Activated CD4-positive, alpha-beta T cell treated with anti-CD3 and anti-CD28 coated beads, Interleukin-2, amount 50 U/mL, for 16 hours (primary cell): ENCODE measurements at places on chromosomes 3 and 15.

- no peak for DNase-seq
Measured at GRCh38 chr15:81263477-81263876, 60.5 kb downstream of the STARD5 start.

DNA sequence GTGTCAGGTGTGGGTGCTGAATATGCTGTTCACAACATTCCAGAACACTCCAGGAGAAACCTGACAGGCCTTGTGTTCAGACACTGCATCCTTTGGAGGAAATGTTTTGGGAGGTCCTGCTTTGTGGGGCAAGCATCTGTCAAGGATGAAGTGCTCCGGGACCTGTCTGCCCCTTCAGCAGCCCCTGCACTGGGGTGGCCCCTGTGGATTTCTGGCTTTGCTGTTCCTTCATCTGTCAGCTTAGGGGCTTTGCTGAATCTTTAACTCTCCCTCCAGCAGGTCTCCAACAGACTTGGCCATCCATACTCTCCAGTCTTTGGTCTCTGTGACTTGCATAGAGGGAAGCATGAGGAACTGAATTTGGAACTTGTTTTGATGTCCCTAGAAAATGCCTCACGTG is 3.1 kb downstream of the PRR23E start:
- no peak for DNase-seq

- no peak for DNase-seq
Measured at GRCh38 chr15:38531509-38531908, 33.1 kb downstream of the RASGRP1 start.

DNA sequence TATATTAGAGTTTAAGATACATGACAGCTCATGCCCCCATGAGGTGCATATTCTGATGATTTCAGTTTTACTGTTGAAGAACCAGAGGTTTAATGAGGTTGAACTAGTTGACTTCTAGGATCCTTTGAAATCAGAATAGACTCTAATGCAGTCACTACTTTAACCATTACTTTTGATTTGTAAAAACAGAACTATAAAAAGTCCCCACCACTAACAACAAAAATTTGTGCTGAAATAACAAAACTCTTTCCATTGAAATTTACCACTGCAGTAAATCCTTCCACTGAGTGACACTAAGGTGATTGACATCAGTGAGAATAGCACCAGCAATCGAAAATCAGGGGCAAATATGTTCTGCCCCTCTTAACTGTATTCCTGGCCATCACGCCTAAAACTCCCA is 214.1 kb downstream of the SHQ1 start:
- peak; percentile 78 for DNase-seq

DNA sequence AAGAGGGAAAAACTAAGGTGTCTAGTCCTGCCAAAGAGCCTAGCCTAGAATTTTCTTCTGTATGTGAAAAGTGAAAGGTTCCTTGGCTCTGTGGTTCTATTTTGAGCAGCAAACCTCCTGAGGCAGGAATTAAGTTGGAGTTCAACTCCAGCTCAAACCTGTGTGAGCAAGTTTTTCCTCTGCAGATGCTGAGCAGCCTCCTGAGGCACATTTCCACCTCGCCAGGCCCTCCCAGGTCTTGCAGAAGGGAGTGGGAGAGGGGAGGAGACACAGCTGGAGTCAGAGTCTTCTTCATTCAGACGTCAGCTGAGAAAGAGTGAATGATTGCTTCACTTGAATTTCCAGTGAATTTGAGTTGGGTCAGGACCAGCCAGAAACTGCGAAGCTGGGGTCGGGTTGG is 69.5 kb upstream of the ETV5 start:
- DNase-seq, result no peak

DNA sequence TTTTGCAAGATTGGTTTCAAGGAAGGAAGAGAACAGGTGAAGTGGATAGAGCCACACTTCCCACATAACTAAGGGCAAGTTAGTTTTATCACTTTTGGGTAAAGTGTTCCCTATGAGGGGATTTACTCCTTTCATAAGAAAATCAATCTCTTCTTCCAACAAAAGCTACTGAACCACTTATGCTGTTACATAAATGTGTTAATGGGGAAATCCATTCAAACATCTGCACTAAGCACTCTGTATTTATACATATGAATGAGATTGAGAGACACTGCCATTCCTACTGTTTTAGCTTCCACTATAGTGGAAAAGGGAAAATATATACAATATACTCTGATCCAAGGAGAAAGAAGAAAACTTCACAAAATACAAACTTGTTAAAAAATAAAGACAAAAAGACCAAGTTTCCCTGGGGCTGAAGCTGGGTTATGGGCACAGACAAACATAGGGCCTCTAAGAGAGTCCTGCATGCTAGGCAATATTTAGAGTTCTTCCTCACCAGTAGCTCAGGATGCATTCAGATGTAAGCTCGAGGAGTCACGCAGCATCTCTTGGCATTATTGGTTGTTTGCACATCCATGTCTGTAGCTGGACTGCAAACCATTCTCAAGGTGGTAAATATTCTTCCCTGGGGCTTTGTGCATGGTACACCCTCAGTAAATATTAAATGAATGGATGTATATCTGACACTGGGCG is 454.2 kb downstream of the FGF12 start:
- DNase-seq, result no peak

DNA sequence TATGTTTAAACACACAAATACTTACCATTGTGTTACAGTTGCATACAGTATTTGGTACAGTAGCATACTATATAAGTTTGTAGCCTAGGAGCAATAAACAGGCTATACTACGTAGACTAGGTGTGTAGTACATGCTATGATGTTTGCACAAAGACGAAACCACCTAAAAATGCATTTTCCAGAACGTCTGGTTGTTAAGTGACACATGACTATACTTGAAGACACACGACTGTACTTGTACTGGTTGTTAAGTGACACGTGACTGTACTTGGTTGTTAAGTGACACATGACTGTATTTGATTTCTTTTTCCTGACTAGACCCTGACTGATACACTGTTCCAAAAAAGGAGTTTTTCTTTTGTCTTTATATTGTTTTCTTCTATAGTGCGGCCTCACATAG is 34.1 kb downstream of the RAB8B start:
- DNase-seq, result no peak

DNA sequence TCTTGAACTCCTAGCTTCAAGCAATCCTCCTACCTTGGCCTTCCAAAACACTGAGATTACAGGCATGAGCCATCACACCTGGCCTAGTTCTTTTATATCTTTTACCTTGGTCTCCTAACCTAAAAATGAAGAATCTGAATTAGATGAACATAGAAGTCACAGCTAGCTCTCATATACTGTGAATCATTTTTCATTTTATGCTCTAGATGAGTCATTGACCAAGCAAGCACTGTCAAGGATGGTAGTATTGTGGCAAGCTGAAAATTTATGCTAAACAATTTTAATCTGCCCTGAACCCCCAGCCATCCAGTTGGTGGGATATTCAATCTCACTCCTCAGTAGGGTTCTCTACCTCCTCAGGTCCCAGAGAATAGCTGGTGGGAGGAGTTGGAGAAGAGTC is 48.3 kb upstream of the DNAJC13 start:
- no peak for DNase-seq

GRCh38 chr3:12194669-12195161 is 36.0 kb upstream of the TIMP4 start:
- peak; percentile 78 for DNase-seq

DNA sequence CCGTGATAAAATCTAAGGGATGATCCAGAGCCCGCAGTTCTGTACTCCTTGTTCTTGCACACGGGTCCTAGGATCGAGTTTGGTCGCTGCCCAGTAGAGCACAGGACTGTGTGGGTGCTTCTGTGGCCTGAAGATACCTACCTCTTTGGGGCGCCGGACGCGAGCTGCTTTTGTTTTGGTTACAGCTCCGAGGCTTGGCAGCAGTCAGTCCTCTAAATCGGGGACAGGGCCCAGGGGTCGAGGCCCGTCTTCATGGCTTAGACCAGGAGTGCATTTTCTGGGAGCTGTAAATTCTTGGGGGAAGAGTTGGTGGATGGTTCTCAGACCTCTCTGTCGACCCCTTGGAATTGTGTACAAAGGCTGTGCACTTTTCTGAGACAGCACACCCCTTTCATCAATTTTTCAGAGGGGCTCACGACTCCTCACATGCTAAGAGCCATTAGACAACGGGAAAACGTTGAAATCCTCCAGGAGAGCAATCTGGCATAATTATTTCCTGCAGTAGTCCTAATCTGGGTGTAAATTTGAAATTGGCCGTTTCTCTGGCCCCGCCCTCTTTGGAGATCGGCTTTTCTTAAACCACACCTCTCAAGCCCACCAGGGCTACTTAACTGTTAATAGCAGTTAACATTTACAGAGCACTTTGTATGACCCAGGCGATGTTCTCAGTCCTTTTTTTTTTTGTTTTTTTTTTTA is 928 bp downstream of the CEP97 start:
- DNase-seq, result peak; percentile 25

DNA sequence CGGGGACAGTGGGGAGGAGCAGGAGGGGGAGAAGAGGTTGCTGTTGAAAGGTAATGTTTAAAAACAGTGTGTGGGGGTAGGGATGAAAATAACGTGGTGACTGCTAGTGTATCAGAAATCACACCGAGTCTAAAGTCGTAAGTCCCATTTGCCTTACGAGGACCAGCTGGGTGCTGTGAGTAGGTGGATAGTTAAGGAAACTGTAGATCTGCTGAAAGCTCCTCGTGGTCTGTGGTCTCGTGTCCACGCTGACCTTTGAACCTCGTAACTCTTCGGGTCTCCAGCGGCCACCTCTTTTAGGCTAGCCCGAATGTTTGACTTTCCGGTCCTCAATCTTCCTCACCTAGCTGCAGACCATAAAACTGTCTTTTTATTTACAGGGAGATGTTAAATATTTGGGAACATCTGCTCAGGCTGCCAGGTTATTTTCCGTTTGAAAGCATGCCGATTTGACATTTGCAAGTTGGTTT is 29.3 kb upstream of the ST3GAL6 start:
- no peak for DNase-seq

DNA sequence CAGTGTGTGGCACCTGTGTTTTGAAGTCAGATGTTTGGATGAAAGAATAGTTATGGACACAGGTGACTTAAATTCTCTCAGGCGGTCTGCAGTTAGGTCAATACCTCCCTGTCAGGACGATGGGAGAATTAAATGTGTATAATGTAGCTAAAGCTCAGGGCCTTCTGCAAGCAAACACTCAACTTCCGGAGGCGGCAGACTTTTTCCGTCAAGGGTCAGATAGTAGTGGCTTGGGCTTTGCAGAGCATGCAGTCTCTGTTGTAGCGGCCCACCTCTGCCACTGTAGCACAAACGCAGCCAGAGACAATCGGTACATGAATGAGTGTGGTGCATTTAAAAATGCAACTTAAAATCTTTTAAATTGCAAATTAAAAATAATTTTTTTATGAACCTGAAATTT is 47.4 kb downstream of the CMTM8 start:
- DNase-seq, result no peak

- DNase-seq, result no peak
Measured at GRCh38 chr3:101043687-101044078, 50.5 kb upstream of the ABI3BP start.

DNA sequence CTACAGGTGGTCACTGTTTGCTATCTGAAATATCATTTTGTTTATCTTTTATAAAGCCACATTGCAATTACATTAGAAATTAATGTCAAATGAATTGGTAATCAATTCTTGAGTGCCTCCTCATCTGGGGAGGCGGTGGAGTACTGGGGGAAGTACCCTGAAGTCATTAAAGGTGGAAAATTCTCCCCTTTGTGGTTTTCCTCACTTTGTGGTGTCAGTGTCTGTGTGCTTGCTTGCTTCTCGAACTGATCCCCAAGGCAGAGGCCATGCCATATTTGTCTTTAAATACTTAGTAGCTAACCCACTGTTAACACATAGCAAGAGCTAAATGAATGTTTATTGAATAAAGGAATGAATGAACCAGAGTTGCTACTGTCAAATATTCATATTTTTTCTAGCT is 40.5 kb upstream of the CCK start:
- DNase-seq, result no peak

GRCh38 chr3:96480881-96481280 is 333.5 kb upstream of the EPHA6 start:
- DNase-seq, result no peak

DNA sequence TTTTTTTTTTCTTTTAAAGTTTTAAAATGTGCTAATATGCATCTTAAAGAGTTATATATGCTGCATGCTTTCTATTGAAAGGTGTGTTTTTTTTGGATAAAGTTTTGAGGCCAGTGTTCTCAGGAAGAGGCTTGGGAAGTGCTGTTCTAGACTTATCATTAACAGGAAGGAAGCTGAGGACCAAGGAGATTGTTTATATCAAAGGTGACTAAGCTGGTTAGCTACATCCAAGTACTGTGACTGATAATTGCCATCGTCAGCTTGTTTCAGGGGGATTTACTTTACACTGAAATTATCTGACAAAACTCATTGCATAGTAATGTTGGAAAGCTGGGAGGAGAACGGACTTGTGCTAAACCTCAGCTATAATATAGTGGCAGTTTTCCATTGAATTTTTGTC is 36.3 kb upstream of the UTS2B start:
- no peak for DNase-seq

- no peak for DNase-seq
Measured at GRCh38 chr3:180036092-180036670, 556 bp downstream of the PEX5L start.

- DNase-seq, result no peak
Measured at GRCh38 chr3:57059411-57059810, 1.1 kb upstream of the SPATA12 start.

DNA sequence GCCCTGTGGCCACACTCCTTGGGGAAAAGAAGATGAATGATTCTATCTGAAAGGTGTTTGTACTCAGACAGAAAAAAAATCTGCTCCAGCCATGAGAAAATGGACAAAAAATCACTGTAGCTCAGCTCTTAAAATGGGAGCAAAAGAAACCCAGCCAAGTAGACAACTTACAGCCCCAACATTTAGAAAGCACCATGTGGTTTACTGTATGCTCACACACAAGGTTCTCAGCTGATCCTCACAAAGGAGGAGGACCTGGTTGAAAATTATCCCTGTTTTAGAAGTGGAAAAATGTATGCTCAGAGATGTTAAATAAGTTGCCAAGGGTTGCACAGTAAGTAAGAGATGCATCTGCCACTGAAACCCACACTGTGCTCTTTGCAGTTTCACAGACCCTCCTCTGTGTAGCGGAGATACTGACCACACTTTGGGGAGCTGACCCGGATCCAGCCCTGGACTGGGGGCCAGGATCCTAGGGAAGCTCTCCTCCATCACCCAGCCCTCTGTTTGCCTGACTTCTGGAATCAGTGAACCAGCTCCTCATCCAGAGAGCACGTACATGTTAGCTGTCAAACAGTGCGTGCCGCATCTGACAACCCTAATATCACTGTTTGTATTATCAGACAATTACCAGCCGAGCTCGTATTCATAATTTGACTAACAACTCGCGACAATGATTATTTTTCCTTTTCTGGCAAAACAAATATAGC is 32.7 kb upstream of the TPRG1 start:
- no peak for DNase-seq
